Hypothalamus (tissue), 51 donors: ENCODE measurements at places on chromosomes 16 and 17.

GRCh38 chr16:68646953-68647659 is 2.0 kb downstream of the CDH3 start:
- no peak for DNase-seq

DNA sequence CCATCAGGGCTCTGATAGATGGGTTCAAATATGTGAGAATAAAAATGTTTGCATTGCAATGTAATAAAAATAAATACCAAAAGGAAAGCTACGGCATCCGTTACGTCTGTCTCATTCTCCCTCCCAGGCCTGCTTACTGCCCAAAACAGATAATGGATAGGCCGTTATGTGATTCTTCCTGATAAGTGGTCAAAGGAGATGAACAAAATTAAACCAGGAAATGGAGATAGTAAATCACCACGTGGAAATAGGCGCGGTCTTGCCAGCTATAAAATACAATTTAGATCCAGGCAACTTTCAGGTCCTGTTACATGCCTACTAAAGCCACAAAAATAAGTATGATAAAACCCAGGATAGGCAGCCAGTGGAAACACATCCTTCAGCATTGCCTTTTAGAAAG is 49.5 kb upstream of the CCL1 start:
- DNase-seq: no peak

- no peak for DNase-seq
Observed at GRCh38 chr17:75105126-75106080, 4.4 kb upstream of the ARMC7 start.

- DNase-seq: no peak
Observed at GRCh38 chr16:88440686-88441405, 12.2 kb upstream of the ZFPM1 start.
